ENCODE measurements at places on chromosomes 16 and 17. TPM values are rescaled to one million over a fixed set of nuclear protein-coding genes. Genes with fewer than 3 reads are reported as not detected.

GRCh38 chr16:48087639-48088038 is 68.2 kb downstream of the ABCC12 start:
- no peaks in the 10 kb centered on the region for H3K4me1 ChIP-seq
- no peak for DNase-seq
- no peak overlapping the region for H3K27ac ChIP-seq
- no peaks in the 10 kb centered on the region for H3K27me3 ChIP-seq
- no peak overlapping the region for H3K4me3 ChIP-seq

DNA sequence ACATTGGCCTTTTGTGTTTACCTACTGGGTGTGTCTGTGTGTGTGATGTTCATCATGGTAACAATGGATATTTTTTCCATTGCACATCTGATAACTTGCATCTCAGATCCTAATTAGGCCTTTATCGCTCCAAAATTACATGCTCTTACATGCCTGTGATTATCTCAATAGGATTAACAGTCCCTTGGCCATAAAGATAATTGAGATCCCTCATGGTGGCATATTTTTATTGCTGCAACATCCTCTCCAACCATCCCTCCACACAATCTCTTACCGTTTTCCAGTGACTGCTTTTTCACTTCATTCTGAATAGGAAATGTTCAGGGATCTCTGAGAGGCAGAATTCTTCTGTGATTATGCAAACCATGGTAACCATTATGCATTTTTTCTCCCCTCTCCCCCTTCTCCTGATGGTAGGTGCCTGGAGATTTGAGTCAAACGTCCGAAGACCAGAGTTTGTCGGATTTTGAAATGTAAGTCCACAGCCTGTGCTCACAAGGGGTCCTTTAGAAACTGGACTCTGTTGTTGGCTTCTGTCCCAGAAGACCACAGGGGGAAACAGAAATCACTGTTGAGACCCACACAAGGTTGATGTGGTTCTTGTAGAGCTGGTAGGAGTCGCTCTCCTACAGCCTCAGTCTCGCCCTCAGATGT is 405.5 kb downstream of the CPPED1 start:
- no peaks in the 10 kb centered on the region for H3K36me3 ChIP-seq
- DNase-seq: no peak
- no peaks in the 10 kb centered on the region for H3K27me3 ChIP-seq
- no peaks in the 10 kb centered on the region for H3K4me1 ChIP-seq

GRCh38 chr17:30274887-30275286 is 16.9 kb downstream of the BLMH start:
- peaks cover 43% of the 10 kb centered on the region for H3K36me3 ChIP-seq
- H3K27me3 ChIP-seq: no peaks in the 10 kb centered on the region
- H3K27ac ChIP-seq: no peak overlapping the region
- DNase-seq: no peak

DNA sequence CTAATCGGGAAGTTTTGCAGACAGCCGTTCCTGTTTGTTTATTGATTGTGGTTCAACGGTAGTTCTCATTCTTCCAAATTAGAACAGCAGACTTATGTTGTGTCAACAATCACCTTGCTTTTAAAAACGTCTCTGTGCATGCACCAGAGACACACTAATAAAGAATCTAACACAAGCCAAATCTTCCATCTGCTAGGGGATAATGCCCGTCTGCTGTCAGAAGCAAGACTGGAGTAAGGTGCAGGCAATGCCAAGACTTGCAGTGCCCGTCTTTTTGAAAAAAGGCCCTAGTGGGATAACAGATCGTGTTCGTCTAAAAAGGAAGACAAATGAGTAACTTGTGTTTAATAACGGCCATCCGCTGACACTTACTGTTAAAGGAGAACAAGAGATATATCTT is 158.4 kb downstream of the KCNJ2 start:
- no peak for DNase-seq
- no peak overlapping the region for H3K27ac ChIP-seq
- H3K4me1 ChIP-seq: no peaks in the 10 kb centered on the region
- no peaks in the 10 kb centered on the region for H3K27me3 ChIP-seq
- H3K36me3 ChIP-seq: no peaks in the 10 kb centered on the region

GRCh38 chr16:82694239-82694874 is 67.6 kb downstream of the CDH13 start:
- no peak for DNase-seq
- no peaks in the 10 kb centered on the region for H3K36me3 ChIP-seq
- no peaks in the 10 kb centered on the region for H3K27me3 ChIP-seq

DNA sequence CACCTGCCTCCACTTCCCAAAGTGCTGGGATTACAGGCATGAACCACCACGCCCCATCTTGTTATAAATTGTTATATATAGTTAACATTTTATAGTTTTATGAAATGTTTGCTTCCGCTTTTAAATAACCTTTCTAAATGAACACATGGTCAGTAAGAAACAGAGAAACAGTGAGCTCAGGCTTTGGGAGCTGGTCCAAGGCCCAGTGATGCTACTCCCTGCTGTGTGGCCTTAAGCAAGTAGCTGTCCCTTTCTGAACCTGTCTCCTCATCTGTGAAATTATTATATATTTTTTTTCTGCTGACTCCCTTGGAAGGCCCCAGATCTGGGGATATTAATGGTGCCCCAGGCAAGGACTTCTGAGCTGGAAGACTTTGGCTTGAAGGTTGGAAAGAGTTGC is 19.0 kb downstream of the CPNE2 start:
- no peak overlapping the region for H3K4me3 ChIP-seq
- H3K27ac ChIP-seq: no peak overlapping the region
- no peak for DNase-seq
- H3K36me3 ChIP-seq: no peaks in the 10 kb centered on the region

DNA sequence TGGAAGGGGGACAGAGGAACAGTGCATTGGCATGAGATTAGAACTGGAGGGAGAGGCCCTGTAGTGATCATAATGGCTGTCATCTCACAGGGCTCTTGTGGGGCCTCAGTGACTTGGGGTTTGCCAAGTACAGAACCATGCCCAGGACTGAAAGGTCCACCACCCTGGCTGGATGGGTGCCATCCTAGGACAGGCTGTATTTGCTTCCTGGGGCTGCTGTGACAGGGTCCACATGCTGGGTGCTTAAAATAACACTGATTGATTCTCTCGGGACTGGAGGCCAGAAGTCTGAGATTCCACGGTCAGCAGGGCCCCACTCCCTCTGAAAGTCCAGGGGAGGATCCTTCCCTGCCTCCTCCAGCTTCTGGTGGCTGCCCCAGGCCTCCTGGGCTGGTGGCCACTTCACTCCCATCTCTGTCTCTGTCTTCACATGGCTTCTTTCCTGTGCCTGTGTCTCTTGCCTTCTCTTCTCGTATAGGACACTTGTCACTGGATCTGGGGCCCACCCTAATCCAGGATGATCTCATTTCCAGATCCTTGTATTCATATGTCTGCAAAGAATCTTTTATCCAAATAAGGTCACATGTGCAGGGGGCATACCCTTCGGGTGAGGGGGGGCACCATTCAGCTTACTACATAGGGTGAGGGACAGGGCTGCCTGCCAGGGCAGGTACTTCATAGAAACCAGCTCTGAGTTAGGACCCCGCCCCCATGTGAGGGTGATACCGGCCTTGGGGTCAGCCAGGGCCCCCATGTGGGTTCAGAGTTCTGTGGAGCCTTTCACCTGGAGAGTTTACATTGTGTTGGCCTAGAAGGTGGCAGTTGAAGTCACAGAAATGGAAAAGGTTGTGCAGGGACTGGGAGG is 52.6 kb downstream of the USP22 start:
- no peaks in the 10 kb centered on the region for H3K4me1 ChIP-seq
- no peaks in the 10 kb centered on the region for H3K36me3 ChIP-seq
- no peak for DNase-seq
- no peak overlapping the region for H3K4me3 ChIP-seq
- H3K27me3 ChIP-seq: no peaks in the 10 kb centered on the region
- no peak overlapping the region for H3K27ac ChIP-seq

- H3K4me1 ChIP-seq: peaks cover 20% of the 10 kb centered on the region
- no peaks in the 10 kb centered on the region for H3K36me3 ChIP-seq
- H3K4me3 ChIP-seq: no peak overlapping the region
- H3K27ac ChIP-seq: peak overlapping the region; percentile 19
- H3K27me3 ChIP-seq: no peaks in the 10 kb centered on the region
- DNase-seq: no peak
Measured at GRCh38 chr16:84732674-84733352, 33.0 kb downstream of the USP10 start.

DNA sequence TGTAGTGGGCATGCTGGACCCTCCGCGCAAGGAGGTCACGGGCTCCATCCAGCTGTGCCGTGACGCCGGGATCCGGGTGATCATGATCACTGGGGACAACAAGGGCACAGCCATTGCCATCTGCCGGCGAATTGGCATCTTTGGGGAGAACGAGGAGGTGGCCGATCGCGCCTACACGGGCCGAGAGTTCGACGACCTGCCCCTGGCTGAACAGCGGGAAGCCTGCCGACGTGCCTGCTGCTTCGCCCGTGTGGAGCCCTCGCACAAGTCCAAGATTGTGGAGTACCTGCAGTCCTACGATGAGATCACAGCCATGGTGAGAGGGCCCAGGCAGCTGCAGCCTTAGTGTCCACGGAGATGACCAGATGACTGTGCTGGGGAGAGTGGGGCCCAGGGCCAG is 22.3 kb downstream of the ATP2A1 start:
- H3K36me3 ChIP-seq: no peaks in the 10 kb centered on the region
- no peaks in the 10 kb centered on the region for H3K4me1 ChIP-seq
- DNase-seq: no peak
- no peak overlapping the region for H3K27ac ChIP-seq
- H3K27me3 ChIP-seq: no peaks in the 10 kb centered on the region

DNA sequence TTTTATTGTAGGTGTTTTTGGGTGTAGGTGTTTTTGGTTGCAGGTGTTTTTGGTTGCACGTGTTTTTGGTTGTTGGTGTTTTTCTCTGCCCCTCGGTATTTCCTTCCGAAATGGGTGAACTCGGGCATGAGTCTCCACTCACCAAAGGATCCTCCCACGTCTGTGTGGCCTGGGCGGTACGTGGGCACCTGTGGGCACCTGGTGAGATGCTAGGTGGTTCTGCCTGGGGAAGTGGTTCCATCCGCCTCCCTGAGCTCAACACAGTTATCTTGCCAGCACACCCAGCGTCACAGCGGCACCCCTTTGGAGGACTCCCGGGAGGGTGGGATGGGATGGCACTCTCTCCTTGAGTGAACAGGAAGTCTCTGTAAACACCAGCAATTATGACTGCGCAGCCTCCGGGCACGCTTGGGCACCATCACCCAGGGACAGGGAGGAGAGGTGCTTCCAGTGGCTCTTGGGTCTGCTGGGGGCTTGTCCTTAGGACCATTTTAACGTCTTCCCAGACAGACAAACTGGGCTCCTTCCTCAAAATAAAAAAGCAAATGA is 29.8 kb downstream of the COX4I1 start:
- H3K27me3 ChIP-seq: no peaks in the 10 kb centered on the region
- H3K27ac ChIP-seq: no peak overlapping the region
- H3K4me1 ChIP-seq: no peaks in the 10 kb centered on the region
- no peak overlapping the region for H3K4me3 ChIP-seq
- no peaks in the 10 kb centered on the region for H3K36me3 ChIP-seq
- no peak for DNase-seq

GRCh38 chr16:76959166-76959565 is 231.8 kb upstream of the MON1B start:
- H3K27me3 ChIP-seq: no peaks in the 10 kb centered on the region
- H3K4me1 ChIP-seq: no peaks in the 10 kb centered on the region
- no peak overlapping the region for H3K27ac ChIP-seq
- H3K36me3 ChIP-seq: no peaks in the 10 kb centered on the region
- no peak overlapping the region for H3K4me3 ChIP-seq

DNA sequence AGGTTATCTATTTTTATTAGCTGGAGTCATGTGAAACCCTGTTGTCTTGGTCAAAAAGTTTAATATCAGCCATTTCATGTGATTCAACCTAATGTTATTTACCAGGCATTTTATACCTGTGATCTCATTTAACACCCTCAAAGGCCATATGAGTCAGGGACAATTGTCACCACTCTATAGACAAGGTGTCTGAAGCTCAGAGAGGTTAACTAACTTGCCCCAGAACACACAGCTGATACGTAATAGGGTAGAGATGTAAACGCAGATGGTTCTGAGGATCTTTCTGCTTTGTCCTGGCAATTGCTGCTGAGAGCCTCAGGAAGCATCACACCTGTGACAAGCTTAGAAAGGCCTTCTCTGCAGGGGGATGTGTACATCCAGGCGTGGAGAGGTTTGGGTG is 4.9 kb downstream of the CD300A start:
- H3K27me3 ChIP-seq: peaks cover 21% of the 10 kb centered on the region
- H3K4me3 ChIP-seq: no peak overlapping the region

DNA sequence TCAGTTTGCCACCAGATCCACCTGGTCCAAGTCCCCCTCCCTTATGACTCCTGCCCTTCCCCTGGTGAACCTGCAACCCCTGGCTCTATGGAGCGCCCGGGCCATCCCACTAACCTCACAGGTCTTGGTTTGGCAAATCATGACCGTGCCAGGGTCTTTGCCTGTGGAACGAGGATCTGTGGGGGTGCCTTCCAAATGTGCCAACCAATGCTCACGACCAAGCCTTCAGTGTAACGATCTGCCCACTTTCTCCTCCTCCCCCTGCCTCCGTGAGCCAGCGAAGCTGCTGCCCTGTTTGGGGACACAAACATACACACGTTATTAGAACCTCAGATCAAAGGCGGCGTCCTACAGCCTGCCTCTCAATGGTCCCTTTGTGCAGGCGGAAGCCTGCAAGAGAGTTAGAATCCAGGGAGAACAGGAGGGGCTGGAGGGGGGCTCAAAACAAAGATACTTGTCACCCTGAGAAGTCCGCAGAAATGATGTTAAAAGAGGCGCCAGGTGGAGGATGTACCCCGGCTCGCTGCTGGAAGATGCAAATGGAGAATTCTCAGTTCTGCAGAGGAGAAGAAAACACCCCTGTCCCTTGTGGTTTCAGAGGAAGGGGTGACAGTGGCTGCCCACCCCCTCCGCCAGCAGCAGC is 9.0 kb upstream of the NKD1 start:
- no peak for DNase-seq
- no peak overlapping the region for H3K27ac ChIP-seq
- H3K27me3 ChIP-seq: no peaks in the 10 kb centered on the region

DNA sequence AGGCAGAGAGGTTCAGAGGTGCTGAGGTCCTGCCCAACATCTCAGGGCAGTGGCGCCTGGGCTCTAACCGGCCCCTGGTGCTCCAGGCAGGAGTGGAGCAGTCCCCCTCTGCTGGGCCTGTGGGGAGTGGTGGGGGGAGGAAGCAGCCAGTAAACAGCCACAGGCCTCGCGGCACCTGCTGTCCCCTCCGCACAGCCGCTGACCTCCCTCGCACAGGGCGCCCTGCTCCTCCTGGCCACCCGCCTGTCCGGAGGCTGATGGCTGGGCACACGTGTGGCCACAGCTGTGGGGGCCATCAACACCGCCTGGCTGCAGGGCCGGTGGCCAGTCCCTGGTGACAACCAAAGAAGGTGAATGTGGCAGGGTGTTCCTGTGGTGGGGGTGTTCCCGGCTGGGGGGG is 36.8 kb upstream of the PABPN1L start:
- peaks cover 11% of the 10 kb centered on the region for H3K4me1 ChIP-seq
- no peak for DNase-seq
- H3K27me3 ChIP-seq: no peaks in the 10 kb centered on the region
- no peak overlapping the region for H3K27ac ChIP-seq
- H3K4me3 ChIP-seq: no peak overlapping the region
- no peaks in the 10 kb centered on the region for H3K36me3 ChIP-seq

TNFSF13 gene
- total RNA-seq: 32.5 TPM

DNAH17 gene
- not detected for total RNA-seq

ZNF778 gene
- total RNA-seq: 14.6 TPM

LGALS9B gene
- not detected for total RNA-seq
